Activated naive CD8-positive, alpha-beta T cell treated with anti-CD3 and anti-CD28 coated beads, Interleukin-2, amount 50 U/mL, for 16 hours (primary cell): ENCODE measurements at places on chromosomes 6 and 20.

DNA sequence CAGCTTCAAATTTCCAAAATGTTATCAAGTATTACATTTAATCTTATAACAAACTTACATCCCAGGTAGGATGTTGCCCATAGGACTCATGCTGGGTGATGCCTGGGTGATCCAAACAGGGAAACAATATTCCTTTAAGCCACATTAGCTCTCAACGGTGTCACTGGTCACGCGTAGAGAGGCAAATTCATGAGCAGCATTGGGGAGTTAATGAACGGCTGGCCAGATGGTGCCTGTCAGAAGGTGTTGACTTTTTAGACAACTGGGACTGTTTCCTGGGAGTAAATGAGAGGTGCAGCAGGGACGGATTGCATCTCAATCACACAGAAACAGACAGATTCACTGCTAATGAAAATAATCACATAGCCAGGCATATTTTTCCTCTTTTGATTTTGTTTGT is 83.3 kb upstream of the ID4 start:
- no peak for DNase-seq

DNA sequence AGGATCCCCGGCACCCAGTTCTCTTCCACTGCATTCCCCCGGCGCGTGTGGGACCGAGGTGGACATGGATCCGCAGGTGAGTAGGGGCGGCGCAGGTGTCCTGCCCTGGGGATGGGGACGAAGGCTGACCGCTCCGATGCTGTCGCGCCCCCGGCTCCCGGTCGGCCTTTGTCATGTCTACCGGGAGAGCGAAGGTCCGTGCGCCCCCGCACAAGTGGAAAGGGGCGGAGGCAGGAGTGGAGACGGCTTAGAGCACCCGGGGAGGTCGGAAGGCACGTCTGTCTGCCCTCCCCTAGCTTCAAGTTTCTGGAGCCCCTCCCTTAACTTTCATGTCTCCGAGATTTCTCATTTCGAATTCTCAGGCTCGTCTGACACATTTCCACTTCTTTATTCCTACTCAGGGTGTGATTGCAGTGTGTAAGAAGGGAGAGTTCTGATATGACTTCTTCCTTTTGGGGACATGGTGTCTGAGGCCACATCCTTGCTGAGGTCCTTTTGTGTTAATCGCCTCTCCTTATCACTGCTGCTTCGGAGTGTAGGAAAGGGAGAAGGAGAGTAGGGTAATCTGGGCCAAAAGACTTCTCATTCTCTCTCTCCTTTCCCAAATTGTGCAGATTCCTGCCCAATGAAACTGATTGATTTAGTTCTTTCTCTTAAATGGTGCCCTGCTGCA is 435 bp downstream of the KIFC1 start:
- no peak for DNase-seq

GRCh38 chr20:4697189-4697830 is 24.4 kb upstream of the PRND start:
- no peak for DNase-seq

GRCh38 chr6:154404791-154405400 is 48.3 kb upstream of the IPCEF1 start:
- no peak for DNase-seq

GRCh38 chr6:131001945-131002660 is 60.9 kb downstream of the EPB41L2 start:
- DNase-seq = no peak

GRCh38 chr6:44051515-44051914 is 75.7 kb downstream of the MRPL14 start:
- DNase-seq = no peak

GRCh38 chr6:128311944-128312570 is 208.3 kb downstream of the PTPRK start:
- DNase-seq = no peak

- DNase-seq = no peak
Measured at GRCh38 chr6:27771235-27771634, 141.0 kb downstream of the OR2B2 start.

- no peak for DNase-seq
Measured at GRCh38 chr6:6005051-6006005, 1.4 kb downstream of the NRN1 start.

DNA sequence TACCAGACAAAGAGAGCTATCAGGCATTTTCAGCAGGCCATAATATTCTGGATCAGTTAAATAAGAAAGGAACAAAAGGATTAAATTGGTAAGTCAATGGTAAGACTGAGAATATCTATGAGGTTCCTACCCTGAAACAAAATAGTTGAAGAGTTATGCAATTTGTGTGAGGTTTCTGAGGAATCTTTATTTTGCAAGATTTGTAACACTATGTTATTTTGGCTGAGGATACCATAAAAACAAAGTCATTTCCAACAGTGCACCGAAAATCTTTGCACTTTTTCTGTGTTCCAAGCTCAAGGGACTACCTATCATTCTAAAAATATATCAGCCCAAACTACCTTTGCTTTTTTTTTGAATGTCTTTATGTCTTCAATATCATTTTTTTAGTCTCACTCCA is 383.3 kb upstream of the CITED2 start:
- DNase-seq = no peak

DNA sequence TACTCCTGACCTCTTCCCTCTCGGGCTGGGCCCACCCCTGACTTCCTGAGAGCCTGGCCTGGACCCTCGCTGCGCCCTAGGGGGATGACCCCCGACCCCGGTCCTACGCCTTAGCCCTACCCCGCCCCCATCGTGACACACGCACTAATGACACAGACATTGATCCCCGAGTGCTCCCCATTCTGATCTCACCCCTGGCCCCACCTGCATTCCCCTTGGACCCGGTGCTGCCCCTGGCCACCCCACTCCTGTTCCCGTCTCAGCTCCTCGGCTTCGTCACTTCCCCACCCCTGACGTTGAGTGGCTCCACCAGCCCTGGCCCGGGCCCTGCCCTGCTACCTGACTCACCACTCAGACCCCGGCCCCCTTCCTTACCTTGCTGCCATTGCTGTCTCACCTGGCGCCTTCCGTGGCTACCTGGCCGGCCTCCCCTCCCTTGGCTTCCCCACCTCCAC is 12.1 kb downstream of the RBCK1 start:
- no peak for DNase-seq

DNA sequence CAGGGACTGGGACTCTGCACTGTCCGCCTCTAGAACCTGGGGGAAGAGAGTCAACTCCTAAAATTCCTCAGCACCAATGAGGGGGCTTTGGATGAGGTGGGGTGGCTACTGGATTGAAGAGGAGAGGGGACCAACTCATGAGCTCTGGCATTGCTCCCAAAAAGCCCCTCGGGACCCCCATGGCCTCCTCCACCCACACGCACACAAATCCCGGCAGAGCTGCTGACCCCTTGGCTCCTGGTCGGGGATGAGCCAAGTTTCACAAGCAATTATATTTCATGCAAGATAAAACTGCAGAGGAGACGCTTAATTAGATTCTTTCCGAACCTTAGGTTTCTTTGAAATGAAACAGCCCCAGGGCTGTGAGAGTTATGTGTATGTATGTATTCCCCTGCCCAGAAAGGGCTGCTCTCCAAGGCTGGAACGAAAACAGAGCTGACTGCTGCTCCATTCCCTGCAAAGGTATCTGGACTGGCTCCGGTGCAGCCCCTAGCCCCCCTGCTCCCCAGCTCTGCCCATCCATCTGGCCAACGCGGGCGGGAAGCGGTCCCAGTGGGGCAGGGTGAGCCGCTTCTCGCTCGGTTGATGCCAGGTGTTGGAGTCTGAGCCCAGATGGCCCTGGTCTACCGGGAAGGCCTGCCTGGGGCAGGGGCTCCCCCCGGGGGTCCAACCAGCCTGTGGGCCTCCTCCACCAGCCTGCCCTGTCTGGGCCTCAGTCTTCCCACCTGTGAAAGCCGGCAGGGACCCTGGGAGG is 46.8 kb upstream of the STX16 start:
- no peak for DNase-seq

GRCh38 chr6:30612213-30612612 is 4.8 kb downstream of the PPP1R10 start:
- DNase-seq = no peak

- DNase-seq = no peak
Measured at GRCh38 chr20:6715401-6715941, 52.0 kb upstream of the BMP2 start.

DNA sequence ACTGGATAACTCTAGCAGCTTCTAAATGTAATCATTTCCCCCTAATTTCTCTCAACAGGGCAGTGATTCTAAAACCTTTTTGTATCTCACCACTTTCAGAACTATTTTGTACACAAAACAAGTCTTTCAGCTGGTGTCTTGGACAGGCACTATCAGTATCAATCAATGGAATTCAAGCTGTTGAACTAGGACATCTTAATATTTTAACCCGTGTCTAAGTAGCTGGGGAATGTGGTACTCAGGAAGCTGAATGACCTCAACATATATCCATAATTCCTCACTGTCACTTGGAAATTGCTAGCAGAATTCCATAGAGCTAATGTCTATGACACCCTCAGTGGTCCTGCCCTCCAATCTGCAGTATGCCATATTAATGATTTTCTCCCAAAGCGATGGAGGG is 24.5 kb downstream of the ADAT2 start:
- no peak for DNase-seq

- DNase-seq = no peak
Measured at GRCh38 chr20:53751620-53752318, 158.1 kb upstream of the ZNF217 start.

DNA sequence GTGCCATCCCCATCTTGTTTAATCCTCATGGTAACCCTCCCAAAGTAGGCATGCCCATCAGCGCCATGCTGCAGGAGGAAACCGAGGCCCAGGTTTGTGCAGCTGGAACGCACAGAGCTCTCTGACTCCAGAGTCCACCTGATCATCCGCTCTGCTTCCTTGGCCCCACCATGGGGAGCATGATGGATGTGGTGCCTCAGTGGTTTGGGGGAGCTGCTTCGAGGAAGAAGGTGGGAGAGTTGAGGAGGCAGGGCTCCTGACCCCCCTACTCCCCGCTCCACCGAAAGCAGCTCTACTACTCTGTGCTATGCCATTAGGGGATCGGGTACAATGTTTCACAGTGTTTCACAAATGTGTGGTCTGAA is 52.2 kb downstream of the TGM2 start:
- DNase-seq = no peak

DNA sequence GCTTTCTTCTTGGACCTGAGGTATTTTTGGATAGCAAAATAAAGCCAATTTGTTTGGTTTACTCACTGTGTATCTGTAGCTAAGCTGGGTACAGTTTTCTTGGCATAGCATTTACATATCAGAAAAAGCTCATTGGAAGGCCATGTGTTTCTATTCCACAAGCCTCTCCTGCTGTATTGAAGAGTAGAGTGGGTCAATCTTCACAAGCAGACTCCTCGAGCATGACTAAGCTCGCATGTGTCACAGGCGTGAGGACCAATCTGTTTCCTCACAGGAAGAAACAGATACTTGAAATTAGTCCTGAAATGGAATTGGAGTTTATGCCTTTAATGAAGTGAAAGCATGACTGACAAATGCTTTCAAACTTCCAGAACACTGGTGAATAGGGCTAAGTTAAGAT is 1279.0 kb upstream of the MAP3K7 start:
- no peak for DNase-seq

DNA sequence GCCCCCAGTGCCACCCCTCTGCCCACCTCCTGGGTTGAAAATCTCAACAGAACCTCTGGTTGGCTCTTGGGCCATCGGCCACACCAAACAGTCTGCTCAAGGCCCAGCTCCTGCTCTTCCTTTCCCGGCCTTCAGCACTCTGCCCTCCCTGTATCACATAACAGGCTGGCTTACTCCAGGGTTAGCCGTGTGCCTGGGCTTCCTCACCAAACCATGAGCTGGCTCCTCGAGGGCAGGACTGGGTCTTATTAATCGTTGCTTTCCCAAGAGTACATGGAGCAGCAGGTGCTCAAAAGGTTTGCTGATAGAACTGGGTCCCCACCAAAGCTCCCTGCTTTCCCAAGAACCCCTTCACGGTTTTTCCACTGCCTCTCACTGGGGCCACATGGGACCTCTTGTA is 12.7 kb upstream of the FAM83C start:
- DNase-seq = no peak

DNA sequence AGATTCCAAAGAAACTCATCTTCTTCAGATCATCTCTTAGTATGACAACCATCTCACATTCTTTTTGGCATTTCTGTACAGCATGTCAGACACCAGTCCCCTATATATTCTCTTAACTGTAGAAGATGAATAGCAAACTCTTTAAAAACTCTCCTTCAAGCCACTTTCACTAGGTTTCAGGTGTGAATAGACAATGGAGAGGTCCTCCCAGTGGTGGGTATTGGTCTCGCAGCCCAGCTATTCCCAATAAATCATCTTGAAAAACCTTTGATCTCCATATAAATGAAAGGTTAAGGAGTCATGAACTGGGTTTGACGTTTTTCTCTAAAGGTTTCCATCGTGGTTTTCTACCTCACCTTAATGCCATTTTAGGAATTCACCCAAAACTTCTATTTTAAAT is 180.0 kb downstream of the GJA1 start:
- no peak for DNase-seq

DNA sequence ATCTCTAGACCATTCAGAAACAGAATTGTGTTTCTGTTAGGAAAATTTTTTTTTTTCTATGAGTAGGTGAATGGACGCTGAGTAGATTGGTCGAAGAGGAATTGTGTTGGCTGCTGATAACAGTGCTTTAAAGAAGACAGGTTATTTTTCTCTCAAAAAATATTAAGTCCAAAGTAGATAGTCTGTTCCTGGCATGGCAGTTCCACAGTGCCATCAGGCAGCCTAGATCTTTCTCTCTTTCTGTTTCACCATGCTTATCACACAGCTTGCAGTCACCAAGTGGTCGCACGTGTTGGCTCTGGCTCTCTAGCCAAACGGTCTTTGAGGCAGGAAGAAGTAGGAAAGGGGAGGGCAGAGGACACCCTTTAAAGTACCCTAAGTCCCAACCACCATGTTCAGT is 22.4 kb upstream of the SERINC3 start:
- DNase-seq = no peak

DNA sequence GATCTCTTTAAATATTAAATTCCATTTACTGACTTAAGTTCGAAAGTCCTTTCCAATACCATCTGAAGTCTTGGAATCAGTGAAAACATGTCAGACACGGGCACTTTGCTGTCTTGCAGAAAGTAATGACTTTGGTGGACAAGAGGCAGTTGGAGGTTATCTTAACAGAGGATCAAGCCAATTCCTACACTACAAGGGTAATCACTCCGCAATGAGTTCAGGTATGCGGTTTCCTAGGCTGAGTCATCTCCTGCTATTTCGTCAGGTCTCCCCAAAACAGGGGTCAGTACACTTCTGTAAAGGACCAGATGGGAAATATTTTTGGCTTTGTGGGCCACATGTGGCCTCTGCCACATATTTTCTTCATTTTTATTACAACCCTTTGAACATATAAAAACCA is 656.6 kb downstream of the KIF16B start:
- DNase-seq = no peak

- no peak for DNase-seq
Measured at GRCh38 chr6:131955876-131956275, 4.7 kb upstream of the CCN2 start.
